GM12864 (cell line): ENCODE measurements at places on chromosomes 3 and 15.

GRCh38 chr15:55290528-55291057 is 980 bp upstream of the RAB27A start:
- DNase-seq, result no peak

- no peak for DNase-seq
Observed at GRCh38 chr3:71266875-71267274, 316.7 kb downstream of the FOXP1 start.

DNA sequence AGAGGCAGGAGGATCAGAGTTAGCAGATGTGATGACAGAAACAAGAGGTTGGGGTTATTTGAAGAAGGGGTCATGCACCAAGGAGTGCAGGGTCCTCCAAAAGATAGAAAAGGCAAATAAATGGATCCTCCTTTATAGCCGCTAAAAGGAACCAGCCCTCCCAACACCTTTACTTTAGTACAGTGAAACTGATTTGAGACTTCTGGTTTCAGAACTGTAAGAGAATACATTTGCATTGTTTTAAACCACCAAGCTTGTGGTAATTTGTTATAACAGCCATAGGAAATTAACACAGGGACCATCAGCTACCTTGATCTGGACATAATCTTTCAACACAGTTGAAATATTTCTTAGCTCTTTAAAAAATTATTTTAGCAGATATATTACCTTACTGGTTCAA is 166.6 kb downstream of the TIGIT start:
- DNase-seq, result no peak

- no peak for DNase-seq
Observed at GRCh38 chr3:51983578-51984268, 388 bp downstream of the ACY1 start.

- no peak for DNase-seq
Observed at GRCh38 chr3:184361532-184361931, at the start of the genes CLCN2 and POLR2H. CLCN2 (minus strand) TSS chr3:184361605; CDS start chr3:184361479, 126 bp downstream. POLR2H (plus strand) TSS chr3:184361710; CDS start chr3:184363493, 1,783 bp downstream.

DNA sequence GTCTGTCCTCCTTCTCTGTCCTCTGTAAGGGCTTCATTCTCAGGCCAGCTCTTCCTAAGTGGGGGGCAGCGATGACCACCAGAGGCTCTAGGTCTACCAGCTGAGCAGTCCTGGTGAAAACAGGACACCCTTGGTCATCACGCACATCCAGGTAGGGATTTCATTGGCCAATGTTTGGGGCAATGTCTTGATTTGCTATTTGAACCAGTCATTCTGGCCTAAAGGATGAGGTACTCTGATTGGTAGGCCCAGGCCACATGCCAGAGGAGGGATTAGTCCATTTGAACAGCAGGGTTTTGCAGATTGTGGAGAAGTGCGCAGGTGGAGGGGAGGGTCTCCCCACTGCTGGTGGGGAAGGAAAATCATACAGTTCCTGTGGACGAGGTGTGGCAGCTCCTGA is 57.3 kb downstream of the PLXNA1 start:
- DNase-seq, result no peak
